ENCODE measurements at places on chromosomes 1 and 21.

DNA sequence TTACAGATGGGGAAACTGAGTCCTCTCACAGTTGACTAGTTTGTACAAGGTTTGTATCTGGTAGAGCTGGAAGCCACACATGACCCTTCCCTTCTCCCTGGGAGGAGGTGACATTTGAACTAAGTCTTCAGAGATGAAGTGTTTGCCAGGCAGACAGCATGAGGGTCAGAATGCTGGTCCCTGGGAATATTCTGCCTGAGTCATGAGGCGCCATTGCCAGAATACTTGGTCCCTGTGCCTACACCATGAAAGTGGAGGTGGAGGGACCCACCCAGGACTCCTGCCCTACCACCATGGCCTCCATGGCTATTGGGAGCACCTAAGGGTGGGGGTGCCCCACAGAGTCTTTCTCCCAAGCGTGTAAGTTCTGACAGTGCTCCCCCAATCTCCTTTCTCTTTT is 7.0 kb downstream of the RPS6KA1 start:
- DNase-seq, result no peak

DNA sequence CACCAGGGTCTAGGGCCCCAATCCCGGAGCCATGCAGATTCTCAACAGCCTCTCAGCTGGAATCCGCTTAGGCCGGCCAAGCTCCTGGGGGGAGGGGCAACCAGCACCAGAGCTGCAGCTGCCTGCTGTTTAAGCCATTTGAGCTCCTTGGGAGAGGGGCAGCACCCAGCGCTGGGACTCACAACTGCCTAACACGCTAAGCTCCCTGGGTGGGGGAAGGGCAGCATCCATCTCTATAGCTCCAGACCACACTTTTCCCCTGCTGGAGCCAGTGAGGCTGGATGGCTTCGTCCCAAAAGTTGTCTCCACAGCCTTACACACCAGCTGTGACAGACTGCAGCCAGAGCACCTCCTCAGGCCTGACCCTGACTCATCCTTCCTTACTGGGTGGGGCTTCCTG is 6.9 kb upstream of the PTGFR start:
- DNase-seq, result no peak

- DNase-seq, result no peak
Observed at GRCh38 chr1:243483952-243484351, 228.1 kb downstream of the SDCCAG8 start.

GRCh38 chr1:31376375-31377134 is 3.7 kb upstream of the FABP3 start:
- DNase-seq, result no peak

DNA sequence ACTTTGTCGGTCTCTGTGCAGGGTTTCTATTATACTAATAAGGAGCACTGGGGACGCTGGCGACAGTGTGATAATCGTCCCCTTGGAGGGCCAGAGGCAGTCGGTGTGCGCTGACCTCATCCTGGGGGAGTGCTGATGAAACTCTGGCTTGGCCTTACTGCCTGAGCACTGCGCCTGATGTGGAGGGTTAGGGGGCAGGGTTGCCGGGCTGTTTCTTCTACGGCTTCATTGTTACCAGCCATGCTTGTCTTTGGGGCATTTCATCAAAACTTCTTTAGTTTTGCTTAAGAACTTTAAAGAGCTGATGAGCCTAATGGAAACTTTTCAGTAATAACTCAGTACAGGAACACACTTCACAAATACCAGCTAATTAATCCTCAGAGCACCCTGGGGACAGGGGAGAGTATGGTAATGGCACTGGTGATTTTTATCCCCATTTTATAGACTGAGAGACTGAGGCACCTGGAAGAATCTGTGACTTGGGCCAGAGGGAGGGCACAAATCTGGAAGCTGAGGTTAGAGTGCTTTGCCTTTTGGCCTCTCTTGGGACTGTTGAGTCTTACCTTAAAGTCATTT is 81.8 kb downstream of the PEX14 start:
- DNase-seq, result no peak

DNA sequence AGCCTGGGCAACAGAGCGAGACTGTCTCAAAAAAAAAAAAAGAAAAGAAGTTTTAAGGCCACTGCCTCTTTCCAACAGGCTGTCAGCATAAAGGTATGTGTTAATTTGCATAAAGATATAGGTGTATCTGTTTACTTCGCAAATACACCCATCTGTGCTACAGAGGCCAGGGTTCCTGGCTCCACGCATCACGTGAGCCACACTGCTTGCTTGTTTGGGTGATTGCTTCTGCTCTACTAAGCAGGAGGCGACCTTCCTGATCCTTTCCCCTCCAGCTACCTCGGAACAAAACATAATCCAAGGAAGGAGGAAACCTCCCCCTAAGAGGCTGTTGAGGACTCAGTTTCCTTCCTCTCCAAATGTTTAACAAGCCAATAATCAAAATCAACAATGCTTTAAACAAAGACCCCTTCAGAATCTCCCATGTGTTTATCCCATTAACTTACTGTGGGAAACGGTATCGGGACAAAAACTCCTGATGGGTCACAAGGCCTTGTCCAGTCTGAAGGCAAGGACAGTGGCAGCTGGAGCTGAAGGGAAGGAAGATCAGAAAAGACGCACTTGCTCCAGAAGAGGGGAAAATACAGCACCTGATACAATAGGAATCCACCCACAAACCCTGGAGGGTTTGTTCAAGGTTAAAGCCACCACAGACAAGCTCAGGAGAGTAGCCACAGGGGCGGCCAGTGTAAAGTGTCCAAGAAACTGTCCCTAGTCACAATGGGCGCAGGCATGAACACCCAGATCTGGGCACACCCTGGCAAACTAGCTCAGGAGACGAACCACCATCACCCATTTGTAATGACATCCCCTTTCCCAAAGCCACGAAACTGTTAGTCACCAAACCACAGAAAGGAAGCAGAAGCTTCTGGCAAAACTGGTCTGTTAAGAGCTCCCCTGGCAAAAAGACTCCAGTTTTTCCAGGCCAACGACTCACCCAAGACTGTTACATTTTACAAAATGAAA is 17.2 kb downstream of the CTNNBIP1 start:
- DNase-seq, result no peak

- DNase-seq, result peak; percentile 6
Observed at GRCh38 chr1:234942012-234942332, 186.7 kb downstream of the TOMM20 start.

- peak; percentile 27 for DNase-seq
Observed at GRCh38 chr1:98661544-98662355, at the start of gene SNX7. Gene SNX7 (plus strand): TSS chr1:98661721. CDS start chr1:98661732, 11 bp downstream.

DNA sequence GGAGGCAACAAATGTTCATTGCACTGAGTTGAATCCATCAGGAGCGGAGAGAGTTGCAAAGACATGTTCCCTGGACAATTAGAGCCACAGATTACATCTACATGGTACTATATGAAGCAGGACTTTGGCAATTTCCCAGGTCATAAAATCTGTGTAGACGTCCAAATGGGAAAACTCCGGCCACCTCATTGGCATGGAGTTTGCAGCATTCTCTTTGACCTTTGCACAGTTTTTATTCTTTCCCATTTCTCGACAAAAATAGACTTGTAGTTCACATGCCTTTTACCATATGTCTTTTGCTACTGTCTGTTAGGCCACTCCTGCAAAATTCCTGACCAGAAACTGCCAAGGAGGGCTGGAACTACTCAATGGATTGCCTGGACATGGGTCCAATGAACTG is 48.2 kb downstream of the UBE2T start:
- DNase-seq, result no peak

- no peak for DNase-seq
Observed at GRCh38 chr1:217747156-217747769, 116.1 kb downstream of the SPATA17 start.

Measured in activated T-cell treated with anti-CD3 and anti-CD28 coated beads, Interleukin-2, amount 50 U/mL, for 48 hours (primary cell).